ENCODE measurements at places on chromosomes 4 and X. TPM values are rescaled to one million over a fixed set of nuclear protein-coding genes. Genes with fewer than 3 reads are reported as not detected.

DNA sequence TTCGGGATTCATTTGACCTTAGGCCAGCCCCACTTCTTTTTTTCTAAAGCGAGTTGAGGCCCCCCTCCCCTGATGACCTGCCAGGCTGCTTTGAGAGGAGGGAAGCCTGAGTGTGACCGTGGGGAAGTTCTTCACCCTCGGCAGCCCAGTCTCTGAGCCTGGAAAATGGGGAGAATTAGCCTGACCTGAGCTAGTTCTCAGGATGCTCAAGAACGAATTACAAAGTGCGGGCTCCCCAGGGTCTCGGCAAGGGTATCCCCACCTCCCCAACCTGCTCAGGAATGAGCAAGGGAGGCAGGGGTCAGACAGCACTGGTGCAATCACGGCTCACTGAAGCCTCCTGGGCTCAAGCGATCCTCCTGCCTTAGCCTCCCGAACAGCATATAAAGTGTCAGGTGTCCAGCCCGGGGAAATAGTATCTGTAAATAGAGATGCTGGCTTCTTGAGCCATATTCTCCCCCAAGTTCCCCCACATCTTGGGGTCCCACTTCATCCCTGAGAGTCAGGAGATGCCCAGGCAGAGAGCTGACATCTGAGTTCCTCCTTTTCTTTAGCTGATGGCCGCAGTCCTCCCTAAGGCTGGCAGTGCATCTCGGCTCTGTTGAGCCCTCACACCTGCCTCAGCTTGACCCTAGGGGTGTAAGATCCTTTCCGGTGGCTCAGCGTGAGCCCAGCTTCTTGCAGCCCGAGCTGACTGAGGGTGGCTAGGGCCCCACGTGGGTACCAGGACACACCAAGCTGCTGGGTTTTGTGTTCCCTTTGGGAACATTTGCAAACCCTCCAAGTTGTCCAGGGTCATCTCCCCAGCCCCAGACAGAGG lies 1.6 kb downstream of the DUSP9 start:
- no peak for DNase-seq

DNA sequence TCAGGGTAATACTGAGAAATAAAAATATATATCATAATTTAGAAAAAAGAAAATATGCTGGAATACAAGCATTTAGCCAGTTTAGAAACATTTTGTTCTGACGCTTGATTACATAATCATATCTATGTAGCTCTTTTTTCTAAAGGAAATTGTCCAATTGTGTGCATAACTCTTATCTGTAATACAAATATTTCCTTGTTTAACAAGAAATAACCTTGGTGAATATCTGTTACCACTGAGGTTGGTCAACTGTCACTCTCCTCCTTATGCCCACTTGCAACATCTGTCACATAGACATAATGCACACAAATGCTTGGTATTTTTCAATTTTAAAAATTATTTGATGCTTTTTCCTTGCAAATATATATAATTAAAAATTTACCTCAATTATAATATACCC lies 609.7 kb downstream of the TLL1 start:
- no peak for DNase-seq

GRCh38 chrX:53474707-53475106 lies 40.5 kb upstream of the HSD17B10 start:
- no peak for DNase-seq

DNA sequence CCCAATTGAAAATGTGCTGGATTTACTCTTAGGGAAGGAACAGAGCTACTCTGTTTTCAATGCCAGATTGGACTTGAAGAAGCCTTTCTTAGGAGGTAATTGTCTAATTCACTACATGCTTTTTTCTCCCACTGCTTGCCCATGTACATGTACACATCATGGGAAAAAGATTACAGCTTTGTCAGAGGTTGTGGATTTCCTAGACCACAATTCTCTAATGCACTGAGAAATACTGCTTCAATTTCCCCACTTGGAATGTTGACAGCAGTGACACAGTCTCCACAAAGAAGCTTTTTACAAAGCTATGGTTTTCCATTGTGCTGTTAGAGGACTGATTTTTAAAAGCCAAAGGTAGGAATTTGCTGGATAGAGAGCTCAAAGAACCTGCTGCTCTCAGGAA lies 19.5 kb downstream of the ZAR1 start:
- DNase-seq = no peak

- peak; percentile 90 for DNase-seq
These were observed 161.2 kb downstream of the EFNB1 start for GRCh38 chrX:68989865-68990606.

DNA sequence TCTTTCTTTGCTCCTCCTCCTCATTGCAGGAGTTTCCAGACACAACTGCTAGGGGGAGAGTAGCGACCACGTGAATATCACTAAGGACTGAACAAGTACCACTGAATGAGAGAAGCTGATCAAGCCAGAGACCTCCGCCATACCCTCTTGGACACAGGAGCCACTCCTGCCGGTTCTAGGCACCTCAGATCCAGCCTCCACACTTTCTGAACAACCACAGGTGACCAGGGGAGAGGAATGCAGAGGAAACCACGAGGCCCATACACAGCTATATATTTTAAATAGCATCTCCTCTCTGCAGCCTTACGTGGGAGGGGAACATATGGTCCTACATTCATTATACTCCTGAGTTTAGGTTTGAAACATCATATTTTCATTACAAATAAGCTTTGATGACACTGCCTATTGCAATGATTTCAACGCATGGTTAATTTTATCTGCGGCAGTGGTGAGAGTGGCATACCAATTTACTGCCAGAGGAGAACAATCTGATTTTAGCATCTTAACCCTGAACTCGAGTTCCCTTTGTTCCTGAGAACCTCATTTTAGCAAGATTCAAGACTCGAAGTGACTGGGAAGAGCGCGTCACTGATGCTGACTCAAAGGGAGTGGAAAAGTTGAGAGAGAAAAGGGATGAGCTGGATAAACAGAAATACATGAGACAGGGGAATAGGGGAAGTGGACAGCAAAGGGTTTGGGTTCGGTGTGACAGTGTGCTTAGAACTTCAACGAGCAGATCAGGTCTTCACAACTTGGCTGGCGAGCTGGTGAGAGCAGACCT lies 231.7 kb upstream of the PPARGC1A start:
- DNase-seq = no peak

GRCh38 chrX:41377624-41378023 lies 43.7 kb downstream of the DDX3X start:
- no peak for DNase-seq

GRCh38 chr4:74531963-74532794 lies 87.2 kb downstream of the AREG start:
- no peak for DNase-seq

DNA sequence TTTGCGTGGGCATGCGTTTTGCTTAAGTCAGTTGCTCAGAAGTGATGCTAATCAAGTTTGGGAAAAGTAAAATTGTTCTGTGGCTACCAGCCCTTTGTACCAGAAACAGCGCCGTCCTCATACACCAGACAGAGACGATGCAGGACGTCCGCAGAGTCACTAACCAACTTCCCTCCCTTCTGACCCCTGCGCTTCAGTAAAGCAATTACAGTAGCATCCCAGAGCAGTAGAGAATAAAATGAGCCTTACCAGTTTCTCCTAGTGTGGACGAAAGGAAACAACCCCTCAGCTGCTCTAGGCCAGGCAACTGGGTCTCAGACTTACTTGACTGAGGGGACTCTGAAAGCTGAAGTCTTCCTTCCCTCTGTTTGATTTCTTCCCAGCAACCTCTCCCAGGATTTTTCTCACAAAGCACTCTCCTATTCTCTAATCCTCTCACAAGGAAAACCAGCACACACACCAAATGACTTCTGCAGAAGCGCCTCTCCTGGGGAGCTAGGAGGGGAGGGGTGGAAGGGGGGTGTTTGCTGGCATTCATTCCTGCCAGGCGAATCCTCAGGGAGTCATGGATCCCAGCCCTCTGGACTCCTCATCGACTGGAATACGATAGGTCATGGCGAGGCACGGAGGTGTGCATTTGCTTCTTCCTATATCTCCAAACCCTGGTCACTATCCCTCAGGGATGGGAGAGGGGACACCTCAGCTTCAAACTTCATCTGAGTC lies 56.0 kb upstream of the MID1 start:
- no peak for DNase-seq

- no peak for DNase-seq
These were observed 1801.0 kb downstream of the C4orf33 start for GRCh38 chr4:130896920-130897319.

GRCh38 chr4:119314356-119314755 lies 7.6 kb downstream of the FABP2 start:
- no peak for DNase-seq

- no peak for DNase-seq
These were observed 4.4 kb upstream of the FBXW7 start for GRCh38 chr4:152540293-152540674.

GRCh38 chr4:3246458-3247398 lies 2.2 kb upstream of the MSANTD1 start:
- DNase-seq = no peak

DNA sequence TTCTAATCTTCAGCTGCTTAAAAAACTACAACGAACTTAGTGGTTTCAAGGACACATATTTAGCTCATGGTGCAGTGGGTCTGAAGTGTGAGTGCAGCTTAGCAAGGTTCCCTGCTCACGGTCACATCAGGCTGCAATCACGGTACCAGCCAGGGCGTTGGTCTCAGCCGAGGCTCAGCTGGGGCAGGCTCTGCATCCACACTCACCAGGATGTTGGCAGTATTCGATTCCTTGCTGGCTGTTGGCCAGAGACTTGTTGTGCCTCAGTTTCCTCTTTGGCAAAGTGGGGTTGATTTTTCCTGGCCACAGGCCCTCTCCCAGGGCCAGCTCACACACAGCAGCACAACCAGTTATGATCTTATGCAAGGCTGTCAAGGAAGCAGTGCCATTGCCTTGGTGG lies 61.8 kb downstream of the TRMT44 start:
- DNase-seq = no peak

GRCh38 chr4:153778383-153778782 lies 10.5 kb downstream of the SFRP2 start:
- DNase-seq = no peak

- no peak for DNase-seq
These were observed 68.6 kb downstream of the CHST7 start for GRCh38 chrX:46642145-46642544.

- DNase-seq = no peak
These were observed 12.3 kb upstream of the INPP4B start for GRCh38 chr4:142858446-142858845.

DNA sequence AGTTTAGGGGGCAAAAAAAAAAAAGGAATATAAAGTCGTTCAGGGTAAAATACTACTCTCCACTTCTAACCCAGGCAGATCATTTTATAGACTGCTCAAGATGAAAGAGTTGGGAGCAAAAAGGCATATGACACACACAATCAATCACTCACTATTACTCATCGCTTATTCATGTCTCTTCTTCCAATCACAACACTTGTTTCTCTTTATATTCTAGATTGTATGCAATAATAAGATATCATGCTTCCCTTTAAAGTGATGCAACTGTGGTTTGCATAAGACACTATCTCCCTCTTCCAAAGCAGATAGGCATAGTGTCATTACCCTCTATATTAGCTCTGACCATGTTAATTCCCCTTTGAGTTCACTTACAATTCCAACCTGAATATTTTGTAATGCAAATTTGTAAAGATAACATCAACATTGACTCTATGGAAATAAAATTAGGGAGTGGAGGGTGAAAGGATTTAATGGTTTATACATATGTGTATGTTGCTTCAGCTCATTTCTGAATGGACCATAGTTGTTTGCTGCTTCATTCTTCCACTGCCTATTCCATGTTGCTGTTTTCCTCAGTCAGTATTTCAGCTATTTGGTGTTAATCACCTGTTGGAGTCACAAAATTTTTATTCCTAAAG lies 154.9 kb upstream of the EPHA5 start:
- DNase-seq = no peak

GRCh38 chrX:139720136-139720535 lies 12.2 kb upstream of the MCF2 start:
- no peak for DNase-seq

GRCh38 chr4:81914623-81915022 lies 442.9 kb upstream of the RASGEF1B start:
- no peak for DNase-seq

DNA sequence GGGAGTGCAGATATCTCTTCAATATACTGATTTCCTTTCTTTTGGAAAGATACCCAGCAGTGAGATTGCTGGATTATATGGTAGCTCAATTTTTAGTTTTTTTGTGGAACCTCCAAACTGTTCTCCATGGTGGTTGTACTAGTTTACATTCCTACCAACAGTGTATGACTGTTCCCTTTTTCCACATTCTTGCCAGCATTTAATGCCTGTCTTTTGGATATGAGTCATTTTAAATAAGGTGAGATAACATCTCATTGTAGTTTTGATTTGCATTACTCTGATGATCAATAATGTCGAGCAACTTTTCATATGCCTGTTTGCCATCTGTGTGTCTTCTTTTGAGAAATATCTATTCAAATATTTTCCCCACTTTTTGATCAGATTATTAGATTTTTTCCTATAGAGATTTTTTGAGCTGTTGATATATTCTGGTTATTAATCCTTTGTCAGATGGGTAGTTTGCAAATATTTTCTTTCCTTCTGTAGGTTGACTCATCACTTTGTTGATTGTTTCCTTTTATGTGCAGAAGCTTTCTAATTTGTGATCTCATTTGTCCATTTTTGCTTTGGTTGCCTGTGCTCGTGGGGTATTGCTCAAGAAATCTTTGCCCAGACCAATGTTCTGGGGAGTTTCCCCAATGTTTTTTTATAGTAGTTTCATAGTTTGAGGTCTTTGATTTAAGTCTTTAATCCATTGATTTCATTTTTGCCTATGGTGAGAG lies 552.7 kb downstream of the ZNF674 start:
- DNase-seq = no peak

DNA sequence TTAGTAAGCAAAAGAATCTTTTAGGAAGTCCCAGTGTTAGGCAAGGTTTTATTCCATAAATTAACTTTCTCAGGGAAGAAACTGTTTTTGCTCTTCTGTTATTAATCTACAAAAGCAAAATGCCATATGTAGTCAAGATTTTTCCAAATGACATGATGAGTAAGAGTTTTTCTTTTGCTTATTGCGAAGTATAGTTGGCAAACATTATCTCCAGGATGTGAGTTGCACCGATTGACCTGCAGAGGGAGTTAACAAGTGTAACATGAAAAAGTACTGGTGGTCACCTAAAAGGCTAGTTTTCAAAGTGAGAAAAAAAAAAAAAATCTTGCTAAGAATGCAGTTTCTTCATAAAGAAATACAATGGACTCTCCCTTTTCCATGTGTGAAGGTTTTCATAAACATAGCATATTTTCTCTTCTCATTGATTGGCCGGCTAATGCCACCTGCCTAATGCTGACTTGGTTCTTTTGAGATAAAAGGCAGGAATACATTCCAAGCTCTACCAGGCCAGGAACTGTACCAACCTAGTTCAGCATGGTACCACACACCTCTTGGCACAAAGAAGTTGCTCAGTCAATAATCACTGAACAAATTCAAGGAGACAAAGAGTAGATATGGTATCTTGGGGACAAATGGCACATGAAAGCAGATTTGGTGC lies 100.2 kb downstream of the LNX1 start:
- no peak for DNase-seq

- DNase-seq = no peak
These were observed 138.4 kb upstream of the HCCS start for GRCh38 chrX:10972706-10973105.

- DNase-seq = peak; percentile 71
These were observed 92.3 kb upstream of the SHOX start for GRCh38 chrX:538311-538710.

The GPC3 gene
- 18.6 TPM for total RNA-seq

The HPGDS gene
- total RNA-seq = not detected

The GRPEL1 gene
- 20.2 TPM for total RNA-seq

The ZIC3 gene
- not detected for total RNA-seq

The AR gene
- 10.2 TPM for total RNA-seq

The SAGE1 gene
- not detected for total RNA-seq

The TMEM154 gene
- total RNA-seq = 1.4 TPM

The NXF2 gene
- total RNA-seq = not detected

The NR3C2 gene
- 0.75 TPM for total RNA-seq

The LNX1 gene
- 0.44 TPM for total RNA-seq

The CPE gene
- total RNA-seq = 195 TPM
